ENCODE measurements at places on chromosomes 5 and 9.

DNA sequence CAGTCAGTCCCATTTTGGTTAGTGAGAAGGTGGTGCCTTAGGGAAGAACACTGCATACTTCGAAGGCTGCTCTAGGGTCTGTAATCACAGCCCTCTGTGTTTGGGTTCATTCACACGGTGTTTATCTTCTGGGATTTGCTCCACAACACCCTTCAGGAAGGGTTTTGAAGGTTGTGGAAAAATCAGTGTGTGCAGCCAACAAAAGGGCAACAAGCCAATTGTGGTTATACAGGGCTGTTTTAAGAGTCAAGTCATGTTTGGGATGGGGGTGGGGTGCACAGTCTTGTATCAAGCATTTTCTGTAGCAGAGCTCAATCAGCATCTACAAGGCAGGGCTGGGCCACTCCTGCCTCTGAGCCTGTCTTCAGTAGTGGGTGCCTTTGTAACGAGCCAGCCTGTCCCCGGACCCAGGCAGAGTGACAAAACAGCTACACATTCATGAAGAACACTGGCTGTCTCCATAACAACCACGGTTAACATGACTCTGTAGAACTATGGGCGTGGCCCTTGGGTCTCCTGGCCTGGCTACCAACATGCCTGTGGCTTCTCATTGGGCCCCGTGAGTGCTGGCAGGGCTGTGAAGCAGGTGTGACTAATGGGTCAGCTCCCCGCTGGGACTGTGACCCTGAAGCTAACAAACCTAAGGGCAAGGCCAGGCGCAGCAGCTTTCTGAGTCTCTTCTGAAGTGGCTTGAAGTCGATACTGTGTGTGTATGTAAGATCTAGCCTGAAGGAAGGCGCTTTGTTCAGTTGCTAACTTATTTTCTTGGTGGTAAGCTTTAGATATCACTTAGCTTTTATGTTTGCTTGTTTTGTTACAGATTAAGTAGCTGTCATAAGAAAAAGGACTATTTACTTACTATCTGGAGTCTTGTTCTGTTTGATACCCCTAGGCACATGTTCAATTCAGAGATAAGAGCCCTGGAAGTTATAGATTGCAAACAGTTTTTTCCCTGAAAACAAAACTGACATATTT, 27.9 kb upstream of the GOLM1 start:
- DNase-seq = no peak

DNA sequence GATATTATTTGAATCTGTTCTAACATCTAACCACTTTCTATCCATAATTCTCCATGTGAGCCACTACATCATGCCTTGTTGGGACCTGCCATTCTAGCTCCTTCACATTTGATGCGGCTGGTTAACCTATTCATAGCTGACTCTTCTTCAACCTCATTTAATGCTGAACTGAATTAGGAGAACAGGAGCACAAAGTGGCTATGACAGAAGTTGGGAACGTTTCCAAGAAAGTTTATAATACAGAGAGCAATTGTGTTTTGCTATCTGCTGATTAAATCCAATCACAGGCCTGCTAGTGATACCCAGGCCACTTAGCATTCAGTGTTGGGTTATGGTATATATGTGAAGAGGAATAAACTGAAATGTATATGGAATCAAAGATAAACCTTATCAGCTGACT, 440.3 kb downstream of the PTPRD start:
- DNase-seq = peak; percentile 45

GRCh38 chr5:33400675-33401074, 40.1 kb upstream of the TARS1 start:
- no peak for DNase-seq

DNA sequence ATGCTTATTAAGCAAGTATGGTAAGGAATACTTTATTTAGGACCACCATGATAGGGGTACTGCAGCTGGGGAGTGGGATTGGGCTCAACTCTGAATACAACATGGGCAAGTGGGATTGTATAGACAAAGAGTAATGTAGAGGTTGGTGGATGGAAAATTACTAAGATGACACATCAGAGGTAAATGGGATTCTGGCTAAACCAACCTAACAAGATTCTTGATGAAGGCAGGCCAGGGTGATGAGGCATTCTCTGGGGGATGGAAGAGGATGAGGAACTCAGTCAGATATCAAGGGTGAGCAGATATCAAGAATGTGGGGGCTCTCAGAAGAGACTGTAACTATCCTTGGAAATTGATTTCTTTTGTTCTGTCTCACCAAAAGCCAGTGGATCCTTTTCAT, 107.2 kb downstream of the NMUR2 start:
- DNase-seq = no peak

DNA sequence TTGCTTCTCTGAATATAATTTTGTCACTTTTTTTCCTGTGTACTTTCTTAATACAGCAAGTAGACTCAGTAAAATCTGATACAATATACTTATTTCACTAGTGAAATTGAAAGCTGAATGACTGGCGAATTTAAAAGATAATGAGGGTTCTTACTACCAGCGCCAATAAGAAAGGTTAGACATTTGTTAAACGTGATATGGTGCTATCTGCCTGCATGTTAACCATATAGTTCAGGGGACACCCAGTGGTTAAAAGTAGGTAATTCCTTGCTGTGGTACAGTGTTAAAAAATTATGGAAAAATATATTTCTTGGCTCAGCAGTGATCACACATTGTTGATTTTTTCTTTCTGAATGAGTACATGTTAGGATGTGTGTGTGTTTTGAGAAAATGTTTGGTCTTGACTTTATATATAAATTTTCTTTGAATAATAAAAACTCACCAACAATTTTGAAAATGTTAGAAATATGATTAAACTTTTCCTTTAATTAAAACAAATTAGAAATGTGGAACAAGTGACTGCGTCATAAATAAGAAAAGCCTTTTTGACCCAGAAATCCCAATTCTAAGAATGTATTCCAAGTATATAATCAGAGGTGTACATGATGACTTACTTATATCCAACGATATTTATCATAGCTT, 25.8 kb downstream of the CAST start:
- DNase-seq = peak; percentile 33

DNA sequence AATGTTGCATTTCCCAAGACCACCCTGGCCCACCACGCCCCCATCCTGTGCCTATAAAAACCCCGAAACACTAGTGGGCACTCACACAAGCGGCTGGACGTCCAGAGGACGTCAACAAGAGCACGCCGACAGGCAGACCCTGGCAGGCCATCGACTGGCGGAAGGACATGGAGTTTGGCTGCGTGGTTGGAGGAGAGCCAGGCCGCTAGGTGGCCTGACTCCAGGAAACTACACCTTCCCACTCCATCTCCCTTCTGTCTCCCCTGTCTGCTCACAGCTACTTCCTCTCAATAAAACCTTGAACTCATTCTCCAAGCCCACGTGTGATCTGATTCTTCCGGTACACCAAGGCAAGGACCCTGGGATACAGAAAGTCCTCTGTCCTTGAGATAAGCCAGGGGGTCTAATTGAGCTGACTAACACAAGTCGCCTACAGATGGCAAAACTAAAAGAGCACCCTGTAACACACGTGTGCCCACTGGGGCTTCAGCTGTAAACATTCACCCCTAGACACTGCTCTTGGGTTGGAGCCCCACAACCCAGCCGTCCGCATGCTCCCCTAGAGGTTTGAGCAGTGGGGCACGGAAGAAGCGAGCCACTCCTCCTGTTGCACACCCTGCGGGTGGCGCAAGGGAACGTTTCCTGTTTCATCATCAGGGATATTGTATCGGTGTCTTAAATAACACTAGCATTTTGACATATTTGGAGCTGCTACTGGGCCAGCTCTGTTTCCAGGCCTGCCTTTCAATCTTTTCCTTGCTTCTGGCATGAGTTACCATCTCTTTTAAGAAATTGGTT, 54.5 kb upstream of the TAF11L2 start:
- DNase-seq = no peak

GRCh38 chr9:124352616-124353015, 62.6 kb downstream of the PSMB7 start:
- no peak for DNase-seq

GRCh38 chr9:109519366-109519765, 21.3 kb upstream of the PTPN3 start:
- no peak for DNase-seq

DNA sequence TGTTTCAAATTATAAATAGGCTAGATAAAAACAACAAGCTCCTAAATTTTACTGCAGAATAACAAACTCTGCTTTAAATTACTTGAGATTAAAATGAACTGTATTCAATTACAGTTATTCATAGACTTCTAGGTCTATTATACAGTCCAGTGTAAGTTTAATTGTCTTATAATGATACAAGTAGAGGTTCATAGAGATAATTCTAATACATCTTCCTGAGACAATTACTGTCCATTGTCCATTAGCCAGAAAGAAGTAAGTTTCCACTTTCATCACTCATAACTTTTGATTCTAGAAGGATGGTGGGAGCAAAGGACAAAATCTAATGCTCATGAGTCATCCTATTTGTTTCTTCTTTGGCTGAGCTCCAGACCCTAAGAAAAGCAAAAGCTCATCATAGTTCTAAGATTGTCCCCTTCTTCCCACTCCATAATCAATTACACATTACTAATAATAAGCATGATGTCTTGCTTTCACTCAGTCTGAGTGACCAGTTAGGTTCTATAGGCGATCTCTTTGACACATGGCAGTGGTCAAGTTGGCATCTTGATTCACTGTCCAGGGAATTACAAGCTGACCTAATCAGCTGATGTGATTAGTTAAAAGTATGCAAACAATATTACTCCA, 502.5 kb upstream of the IZUMO3 start:
- no peak for DNase-seq

GRCh38 chr9:128215491-128216409, 12.6 kb downstream of the DNM1 start:
- DNase-seq = no peak
